Activated CD4-positive, alpha-beta T cell treated with anti-CD3 and anti-CD28 coated beads, Interleukin-10, Interleukin-2, amounts not matched to agents 100 ng/mL and 50 ng/mL, durations not matched to agents 16 hours and 8 hours (primary cell): ENCODE measurements at places on chromosomes 2 and 18.

DNA sequence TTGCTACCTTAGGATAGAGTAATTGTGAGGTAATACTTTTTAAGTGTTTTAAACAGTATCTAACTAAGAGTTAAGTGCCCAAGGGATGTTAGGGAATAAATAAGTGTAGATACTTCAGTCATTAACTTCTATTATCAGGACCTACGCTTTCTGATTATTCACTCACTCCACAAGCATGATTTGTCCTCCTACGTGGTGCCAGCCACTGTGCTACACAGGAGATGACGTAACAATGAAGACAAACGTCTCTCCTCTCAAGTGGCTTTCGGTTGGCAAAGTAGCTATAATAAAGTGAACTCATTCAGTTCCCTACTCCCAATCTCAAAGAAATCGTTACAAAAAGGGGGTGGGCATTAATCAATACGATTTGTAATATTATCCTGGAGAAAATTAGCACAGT lies 100.9 kb upstream of the SETBP1 start:
- DNase-seq = no peak

- DNase-seq = no peak
Observed at GRCh38 chr2:165544897-165545296, 75.4 kb downstream of the CSRNP3 start.

DNA sequence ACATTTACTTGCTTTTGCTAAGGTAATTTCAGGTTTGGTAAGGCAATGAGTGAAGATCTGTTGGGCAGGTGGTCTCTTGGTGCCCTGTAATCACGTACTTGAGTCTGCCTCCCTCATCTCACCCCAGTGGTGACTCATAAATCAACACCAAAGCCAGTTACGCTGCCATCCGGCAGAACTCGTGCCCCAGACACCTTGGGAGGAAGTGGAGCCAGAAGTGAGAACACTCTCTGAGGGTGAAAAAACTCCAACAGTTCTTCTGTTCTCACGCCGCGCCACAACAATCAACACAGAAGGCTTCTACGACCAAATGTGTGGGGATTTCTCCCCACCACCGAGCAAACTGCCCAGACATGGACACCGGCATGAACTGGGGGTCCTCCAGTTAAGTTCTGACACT lies 206.2 kb downstream of the ARL4C start:
- DNase-seq = peak; percentile 96

DNA sequence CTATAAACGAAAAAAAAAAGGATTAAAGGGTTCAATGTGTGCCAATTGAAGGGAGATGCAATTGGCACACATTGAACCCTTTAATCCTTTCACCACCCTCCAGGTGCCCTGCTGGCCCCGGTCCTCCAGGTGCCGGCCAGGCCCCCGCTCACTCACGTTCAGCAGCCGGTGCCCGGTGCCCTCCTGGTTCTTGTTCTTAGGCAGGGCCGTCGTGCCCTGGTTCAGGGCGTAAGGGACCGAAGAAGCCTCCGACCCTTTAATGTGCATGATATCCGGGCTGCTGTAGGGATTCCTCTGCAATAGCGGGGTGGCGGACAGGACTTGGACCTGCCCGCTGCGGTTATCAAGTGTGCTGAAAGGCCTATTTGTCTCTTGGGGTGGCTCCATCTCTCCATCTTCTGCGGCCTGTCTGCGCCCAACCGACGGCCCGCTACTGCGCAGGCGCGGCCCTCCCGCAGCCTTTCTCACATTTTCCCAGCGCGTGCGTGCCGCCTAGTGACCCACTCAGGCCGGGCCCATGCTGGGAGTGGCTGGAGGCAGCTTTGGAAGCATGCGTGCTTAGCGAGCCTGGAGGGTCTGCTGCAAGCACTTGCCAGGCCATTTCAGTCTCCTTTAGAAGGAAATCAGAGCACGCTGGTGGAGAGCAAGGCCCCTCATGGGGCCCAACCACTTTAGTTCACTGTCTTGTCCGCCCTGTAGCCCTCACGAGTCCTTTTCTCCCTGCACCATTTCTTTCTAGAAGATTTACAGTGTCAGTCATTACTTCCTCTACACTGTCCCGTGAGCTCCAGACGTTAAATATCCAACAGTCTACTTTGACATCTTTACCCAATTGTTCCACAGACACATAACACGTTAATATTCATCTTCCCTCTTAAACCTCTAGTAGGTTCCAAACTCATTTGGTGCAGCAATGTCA lies 24.3 kb downstream of the TMEM237 start:
- no peak for DNase-seq

- DNase-seq = no peak
Observed at GRCh38 chr2:110997331-110998045, 123.2 kb upstream of the BCL2L11 start.

DNA sequence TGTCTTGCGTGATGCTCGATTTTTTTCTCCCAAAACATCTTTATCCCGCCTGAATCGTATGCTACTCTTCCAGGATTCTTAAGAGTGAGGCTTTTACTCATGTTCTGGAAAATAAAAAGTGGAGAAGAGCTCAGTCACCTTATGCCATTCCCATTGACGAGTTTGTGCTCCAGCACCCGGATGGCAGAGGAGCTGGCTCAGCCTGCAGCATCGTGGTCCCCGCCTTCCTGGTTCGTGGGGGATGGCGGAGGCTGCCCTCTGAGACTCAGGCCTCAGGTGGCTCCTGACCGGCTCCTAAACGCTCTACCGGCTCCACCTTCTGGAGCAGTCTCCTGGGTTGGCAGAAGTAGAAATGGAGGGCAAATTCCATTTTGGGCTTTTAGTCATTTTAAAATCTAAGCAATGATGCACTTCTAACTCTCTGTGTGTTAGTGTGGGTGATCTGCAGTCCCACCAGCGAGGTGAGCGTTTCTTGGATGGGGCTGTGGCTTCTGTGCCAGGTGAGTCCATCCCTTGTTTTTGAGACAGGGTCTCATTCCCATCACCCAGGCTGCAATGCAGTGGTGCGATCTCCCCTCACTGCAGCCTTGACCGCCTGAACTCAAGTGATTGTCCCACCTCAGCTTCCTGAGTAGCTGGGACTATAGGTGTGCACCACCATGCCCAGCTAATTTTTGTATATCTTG lies 27.8 kb downstream of the RTP5 start:
- DNase-seq = no peak

GRCh38 chr2:191976436-191976835 lies 129.5 kb upstream of the CAVIN2 start:
- DNase-seq = no peak

- DNase-seq = no peak
Observed at GRCh38 chr2:221513232-221513631, 58.9 kb downstream of the EPHA4 start.

DNA sequence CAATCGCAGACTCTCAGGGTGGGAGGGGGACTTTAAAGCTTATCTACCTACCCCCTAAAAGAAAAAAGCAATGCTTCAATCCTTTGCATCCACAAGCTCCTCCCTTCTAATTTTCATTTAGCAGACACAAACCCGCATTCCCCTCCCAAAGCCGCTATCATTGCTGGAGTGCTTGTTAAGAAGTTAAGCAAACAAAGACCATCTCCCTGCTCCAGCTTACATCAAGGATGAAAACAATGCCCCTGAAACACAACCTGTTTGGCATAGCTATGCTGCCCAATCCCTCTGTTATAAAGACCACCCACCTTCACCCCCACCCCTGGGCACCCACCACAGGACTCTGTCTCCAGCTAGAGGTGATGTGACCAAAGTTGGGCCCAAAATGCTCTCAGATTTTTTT lies 33.0 kb downstream of the REEP1 start:
- no peak for DNase-seq

- DNase-seq = no peak
Observed at GRCh38 chr2:641872-642815, 35.1 kb downstream of the TMEM18 start.

- no peak for DNase-seq
Observed at GRCh38 chr18:43079422-43079821, 36.1 kb downstream of the RIT2 start.

DNA sequence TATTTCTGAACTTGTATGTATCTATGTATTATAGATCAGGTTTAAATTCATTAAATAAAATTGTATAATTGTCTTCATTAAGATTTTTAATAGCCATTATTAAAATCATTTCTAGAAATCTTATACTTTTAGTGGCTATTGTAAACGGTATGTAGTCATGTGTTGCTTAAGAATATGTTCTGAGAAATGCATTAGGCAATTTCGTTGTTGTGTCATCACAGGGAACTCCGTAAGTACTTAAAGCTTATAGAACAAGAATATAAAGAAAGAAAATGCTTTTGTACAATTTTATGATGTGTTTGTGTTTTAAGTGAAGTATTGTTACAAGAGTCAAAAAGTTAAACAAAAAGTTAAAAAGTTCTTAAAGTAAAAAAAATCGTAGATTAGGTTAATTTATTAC lies 765.8 kb downstream of the METTL4 start:
- DNase-seq = no peak

DNA sequence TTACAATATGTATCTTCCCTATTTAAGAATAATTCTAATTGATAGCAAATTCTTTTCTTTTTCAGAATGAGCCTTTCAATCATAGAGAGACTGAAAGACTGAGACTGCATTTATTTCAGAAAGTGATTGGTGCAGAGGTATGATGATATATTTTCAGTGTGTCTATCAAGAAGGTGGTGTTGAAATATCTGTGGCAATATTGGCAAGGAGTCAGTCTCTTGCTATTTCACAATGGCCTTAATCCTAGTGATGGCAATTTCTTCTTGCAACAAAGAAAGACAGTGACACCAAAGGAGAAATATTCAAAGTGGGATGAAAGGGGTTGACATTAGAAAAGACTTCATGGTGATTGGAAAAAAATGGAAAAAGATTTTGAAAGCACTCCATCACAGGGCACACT lies 21.7 kb upstream of the ZBTB14 start:
- DNase-seq = no peak

GRCh38 chr2:189116087-189116486 lies 63.5 kb downstream of the COL5A2 start:
- no peak for DNase-seq
